SJSA1 (cell line): ENCODE measurements at places on chromosomes 1 and 21.

DNA sequence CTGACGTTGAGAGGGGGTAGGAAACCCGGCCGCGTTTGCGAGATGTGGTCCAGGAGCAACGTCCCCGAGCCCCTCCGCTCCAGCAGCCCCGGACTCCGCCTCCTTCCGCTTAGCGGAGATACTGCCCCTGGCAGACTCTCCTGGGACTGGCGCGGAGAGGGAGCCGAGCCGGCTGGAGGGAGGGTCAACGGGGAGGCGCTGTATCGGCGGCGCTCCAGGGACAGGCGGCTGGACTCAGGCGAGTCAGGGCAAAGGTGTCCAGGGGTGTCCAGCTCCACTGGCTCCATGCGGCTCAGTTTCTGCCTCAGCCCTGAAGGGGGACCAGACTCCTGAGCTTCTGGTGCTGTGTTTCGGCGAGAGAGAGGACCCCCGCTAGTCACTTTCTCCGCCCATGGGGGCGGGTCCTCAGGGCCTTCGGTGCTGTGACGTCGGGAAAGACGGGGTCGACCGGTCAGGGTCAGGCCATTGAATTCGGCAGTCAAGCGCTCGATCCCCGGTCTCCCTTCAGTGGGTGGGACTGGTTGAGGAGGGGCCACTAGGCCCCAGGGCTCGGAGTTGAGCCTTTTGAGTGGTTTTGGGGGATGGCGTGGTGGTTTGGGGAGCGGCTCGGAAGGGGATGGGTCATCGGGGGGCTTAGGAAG is 2.8 kb upstream of the LIX1L start:
- DNase-seq: peak; percentile 85

DNA sequence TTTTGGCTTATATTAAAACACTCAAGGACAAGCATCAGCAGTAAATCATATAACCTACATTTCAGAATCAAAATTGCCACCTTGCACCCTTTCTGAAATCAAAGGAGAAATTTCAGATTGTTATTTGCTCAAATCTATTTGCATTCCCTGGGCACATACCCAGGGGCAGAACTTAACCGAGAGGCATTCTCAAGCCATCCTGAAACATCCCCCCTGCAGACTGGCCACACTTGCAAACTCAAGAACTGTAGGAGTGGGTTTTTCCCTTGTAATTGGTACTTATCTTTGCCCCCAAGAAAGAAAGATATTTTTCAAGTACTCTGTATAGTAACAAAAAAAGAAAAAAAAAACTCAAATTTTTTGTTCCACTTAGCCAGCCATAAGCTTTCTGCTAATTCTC is 213.6 kb upstream of the ESRRG start:
- DNase-seq: no peak

DNA sequence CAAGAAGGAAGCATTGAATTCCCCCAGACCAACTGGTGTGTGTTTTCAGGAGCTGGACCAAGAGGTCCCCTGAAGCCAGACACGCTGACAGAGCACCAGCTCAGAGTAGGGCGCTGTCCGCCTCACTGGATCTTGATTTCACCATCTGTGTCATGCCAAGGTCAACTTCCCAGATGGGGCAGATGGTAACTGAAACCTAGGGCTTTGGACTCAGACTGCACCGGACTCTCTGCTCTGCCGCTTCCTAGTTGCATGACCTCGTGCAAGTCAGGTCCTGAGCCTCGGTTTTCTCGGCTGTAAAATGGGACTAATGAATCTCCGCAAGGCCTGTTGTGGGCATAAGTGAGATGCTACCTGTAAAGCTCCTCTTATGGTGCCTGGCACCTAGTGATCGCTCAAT is 17.9 kb upstream of the CASZ1 start:
- no peak for DNase-seq

GRCh38 chr1:3943123-3943431 is 43.0 kb upstream of the C1orf174 start:
- DNase-seq: no peak

GRCh38 chr1:100868364-100868995 is 26.2 kb downstream of the EXTL2 start:
- peak; percentile 34 for DNase-seq

- peak; percentile 67 for DNase-seq
Measured at GRCh38 chr1:53572065-53572814, 113.0 kb downstream of the DMRTB1 start.

DNA sequence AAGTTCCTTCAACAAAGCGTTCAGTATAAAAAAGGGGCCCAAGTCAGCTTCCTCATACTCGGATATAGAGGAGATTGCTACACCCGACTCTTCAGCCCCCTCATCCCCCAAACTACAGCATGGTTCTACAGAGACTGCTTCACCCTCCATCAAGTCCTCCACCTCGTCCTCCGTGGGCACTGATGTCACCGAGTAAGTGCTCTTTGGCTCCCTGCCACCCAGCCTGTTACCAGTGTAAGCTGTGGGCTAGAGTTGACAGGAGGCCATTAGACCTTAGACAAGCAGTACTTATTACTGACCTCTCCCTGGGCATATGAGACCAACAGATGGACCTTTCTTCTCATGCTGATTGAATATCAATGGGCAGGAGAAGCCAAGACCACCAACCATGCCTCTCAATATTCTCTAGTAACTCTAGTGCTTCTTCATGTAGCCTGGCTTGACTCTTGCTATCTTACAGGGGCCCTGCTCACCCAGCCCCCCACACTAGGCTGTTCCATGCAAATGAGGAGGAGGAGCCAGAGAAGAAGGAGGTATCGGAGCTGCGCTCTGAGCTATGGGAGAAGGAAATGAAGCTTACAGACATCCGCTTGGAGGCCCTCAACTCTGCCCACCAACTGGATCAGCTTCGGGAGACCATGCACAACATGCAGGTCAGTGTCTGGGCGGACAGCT is 20.9 kb upstream of the IPO9 start:
- no peak for DNase-seq
